ENCODE measurements at places on chromosomes 13 and 19.

GRCh38 chr19:42122691-42123607 lies 9.3 kb downstream of the POU2F2 start:
- no peak for DNase-seq

GRCh38 chr13:44865722-44866410 lies 123.4 kb downstream of the NUFIP1 start:
- no peak for DNase-seq

DNA sequence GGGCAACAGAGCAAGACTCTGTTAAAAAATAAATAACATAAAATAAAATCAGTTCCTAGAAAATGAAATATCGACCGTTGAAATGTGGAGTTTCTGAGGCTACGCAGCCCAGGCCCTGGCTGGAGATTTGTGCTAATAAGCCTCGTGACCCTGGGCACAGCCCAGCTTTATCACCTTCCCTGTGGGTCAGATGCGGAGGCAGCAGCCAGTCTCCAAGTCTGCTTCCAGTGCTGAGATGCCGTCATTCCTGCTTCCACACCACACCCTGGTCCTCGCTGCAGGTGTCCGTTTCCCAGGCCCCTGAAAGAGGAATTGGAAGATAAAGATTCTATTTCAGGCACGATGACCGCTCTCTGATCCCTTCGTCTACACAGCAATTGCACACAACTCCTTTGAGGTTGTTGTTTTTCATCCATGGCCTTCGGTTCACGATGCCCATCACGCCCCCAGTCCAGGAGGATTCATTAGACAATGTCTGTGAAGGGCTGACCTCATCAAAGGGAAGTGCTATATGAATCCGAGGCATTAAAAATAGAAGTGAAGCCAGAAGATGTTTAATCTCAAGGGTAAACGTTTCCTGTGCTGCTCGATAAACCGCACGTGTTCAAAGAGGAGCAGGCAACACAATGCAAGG lies 48.3 kb upstream of the ATP11A start:
- DNase-seq, result no peak

- no peak for DNase-seq
These were observed 46.0 kb upstream of the RANBP3 start for GRCh38 chr19:6023936-6024335.

GRCh38 chr19:21593008-21593481 lies 87.6 kb downstream of the ZNF429 start:
- DNase-seq, result no peak
